ENCODE measurements at places on chromosomes 3 and 15.
A peak's percentile ranks its signal among the peaks of the same experiment; 100 is the strongest.

- DNase-seq = no peak
These were observed 194.8 kb downstream of the ATP10A start for GRCh38 chr15:25668236-25668795.

DNA sequence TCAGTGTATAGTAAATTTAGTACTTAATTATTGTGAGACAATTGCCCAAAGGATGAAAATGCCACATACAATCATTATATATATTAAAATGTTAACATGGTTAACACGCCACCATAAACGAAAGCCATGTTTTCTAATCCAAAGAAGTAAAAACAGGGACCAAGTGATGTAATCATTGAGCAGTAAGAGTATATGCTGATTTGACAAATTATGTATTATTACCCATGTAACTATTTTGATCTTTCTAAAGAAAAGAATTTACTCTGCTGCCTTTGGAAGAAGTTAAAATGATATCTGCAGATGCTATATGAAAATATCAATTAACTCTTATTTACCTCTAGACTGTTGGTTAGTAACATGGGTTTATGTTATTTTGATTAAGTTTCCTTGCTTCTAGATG is 150.2 kb downstream of the NAALADL2 start:
- no peak for DNase-seq

- no peak for DNase-seq
These were observed 71.7 kb downstream of the P3H2 start for GRCh38 chr3:190048932-190049441.

DNA sequence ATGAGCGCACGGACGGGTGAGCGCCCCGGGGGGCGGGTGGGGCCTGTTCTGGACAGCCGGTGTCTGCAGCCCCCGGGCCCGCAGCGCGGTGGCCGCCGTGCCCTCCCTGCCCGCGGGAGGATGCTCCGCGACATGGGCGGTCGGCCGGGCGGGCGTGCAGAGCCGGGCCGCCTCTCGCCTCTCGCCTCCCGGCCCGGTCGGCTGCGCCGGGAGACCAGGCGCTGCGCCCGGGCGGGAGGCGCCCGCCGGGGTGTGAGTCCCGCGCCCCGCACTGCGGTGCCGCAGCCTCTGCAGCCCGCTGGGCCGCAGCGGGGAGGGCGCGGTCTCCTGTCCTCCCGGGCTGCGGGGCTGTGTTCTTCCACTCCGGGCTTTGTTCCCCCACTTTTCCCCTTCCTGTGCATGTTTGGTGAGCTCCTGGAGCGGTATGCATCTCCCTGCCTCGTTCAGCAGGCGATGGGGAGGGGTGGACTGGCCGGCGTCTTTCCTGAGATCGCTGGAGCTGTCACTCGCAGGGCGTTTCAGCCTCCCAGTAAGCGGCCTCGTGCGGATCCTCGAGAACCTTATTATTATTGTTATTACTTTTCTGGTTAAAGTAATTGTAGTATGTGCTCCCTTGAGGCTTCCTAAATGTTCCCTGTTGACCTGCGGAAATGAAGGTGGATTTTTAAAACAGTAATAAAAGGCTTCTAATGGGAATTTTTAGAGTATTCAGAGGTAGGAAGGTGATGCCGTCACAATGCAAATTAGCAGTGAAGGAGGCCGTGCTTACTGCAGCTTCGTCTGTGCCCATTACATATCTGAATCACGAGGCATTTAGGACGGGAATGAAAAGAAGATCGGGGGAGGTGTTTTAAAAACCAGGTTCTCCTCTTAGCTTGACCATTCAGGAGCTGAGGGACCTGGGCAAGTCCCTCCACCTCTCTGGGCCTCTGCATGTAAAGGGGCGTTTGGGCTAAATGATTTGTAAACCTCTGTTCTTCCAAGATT is 593 bp downstream of the TMOD2 start:
- DNase-seq = peak; percentile 12

DNA sequence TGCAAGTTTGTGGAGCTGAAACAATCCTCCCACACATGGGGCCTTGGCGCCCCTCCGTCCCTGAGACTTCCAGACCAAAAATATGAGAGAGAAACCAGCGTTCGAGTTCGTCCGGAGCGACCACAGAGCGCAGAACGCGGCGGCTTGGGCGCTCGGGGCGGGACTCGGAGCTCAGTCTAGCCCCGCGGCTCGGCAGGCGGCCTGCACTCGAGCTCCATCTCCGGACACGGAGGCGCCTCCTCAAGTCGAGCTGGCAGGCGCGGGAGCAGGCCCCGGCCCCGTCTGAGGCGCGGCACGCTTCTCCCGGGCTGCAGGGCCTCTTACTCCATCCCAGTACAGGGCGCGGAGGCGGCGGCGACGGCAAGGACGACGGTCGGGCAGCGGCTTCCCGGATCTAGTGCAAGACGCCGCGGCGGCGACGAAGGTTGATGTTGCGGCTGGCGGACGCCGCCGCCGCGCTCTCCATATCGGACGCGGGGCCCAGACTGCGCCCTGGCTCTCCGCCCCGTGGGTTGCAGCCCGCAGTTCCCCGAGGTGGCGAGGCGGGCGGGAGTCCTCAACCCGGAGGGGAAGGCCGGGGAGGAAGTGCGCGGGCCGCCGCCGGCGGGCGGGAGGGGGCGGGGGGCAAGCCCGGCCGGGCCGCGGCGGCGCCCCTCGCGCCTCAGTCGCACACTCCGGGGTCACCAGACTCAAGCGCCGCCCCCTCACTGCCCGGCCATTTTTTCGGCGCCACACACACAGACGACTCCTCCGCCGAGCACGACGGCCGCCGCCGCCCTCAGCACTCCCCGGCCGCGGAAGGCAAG is 674 bp downstream of the MSL2 start:
- peak; percentile 85 for DNase-seq

DNA sequence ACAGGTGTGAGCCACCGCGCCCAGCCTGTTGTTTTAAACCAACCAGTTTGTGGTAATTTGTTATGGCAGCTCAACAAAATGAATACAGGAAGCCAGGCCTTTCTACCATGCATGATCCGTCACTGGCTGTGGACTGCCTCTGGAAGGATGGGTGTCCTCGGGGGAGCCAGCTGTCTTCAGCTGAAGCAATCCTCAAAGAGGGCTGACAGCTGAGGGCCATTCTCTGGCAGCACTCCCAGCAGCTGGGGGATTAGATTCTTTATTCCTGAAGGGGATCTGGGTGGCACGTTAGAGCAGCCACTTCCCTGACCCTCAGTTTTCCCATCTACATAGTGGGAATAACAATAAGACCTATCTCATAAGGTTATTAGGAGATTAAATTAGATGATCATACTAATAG is 24.4 kb downstream of the POLR2M start:
- no peak for DNase-seq

DNA sequence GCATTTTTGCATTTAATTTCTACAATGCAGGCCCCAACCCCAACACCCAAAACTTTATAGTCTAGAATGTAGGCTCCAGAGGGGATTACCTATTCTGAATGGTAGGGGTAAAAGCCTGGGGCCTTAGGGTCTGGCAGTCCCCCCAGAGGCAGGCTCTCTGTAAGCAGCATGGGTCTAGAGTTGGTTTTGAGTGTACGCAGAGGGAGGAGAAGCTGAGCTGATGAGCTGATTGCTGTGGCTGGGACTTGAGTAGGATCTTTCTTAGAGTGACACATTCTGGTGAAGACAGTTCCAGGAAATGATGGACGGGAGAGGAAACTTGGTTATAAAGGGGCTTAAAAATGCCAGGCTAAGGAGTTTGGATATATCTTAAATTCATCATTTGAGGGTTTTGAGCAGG is 2.1 kb downstream of the LPP start:
- DNase-seq = no peak

DNA sequence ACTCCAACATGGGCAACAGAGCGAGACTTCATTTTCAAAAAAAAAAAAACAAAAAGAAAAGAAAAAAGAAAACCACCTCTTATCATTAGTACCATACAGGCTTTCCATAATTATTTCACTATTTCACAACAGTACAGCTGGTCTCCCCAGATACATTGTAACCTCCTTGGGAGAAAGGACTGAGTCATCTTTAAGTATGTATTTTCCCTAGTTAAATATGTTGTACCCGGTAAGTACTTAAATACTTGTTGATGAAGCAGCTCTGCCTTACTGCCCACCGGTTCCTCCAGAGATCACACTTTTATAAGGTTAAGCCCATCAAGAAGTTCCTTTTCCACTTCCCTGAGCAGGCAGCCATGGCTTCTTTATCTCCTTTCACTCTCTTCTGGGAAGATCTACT is 789.5 kb upstream of the CFAP20DC start:
- no peak for DNase-seq

DNA sequence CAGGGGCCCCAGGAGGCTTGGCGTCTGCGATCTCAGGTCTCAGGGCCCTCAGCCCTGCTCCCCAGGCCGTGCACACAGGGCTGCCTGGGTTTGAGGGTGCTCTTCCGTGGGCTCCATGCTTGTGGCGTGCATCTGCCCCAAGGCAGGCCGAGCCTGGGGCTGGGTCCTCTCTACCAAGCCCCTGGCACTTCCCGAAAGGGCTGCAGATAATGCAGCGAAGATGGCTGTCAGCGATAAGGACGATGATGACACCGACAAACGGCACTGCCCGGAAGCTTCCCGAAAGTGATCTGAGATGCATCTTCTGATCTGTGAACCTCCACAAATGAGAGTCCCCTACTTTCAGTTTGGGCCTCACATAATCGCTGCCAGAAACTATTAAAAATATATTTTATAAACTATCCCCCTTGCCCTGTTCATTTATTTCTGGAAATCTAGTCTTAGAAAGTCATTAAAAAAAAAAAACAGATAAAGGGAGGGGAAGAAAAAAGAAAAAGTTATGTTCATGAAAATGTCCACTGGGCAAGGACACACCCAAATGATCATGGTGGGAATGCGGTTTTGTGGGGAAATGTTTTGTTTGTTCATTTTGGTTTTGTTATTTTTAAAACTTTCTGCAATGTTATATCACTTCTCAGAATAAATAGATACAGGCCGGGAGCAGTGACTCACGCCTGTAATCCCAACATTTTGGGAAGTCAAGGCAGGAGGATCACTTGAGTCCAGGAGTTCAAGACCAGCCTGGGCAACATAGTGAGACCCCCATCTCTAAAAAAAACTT is 51.5 kb downstream of the RPN1 start:
- no peak for DNase-seq

DNA sequence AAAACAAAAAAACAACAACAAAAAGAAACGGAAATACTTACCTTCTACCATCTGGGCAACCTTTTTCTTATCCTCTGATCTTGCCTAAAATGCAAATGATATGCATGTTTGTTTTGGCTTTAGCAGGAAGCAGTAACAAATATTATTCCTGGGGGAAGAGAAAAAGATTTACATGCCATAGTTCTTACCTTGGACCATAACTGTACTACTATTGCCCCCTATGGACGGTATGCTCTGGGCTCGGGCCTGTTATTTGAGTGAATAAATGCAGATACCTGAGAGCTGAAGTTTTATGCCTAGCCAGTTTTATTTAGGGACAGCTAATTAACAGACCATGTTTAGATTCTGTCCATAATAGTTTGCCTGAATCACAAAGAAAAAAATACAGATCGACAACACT is 12.6 kb upstream of the STARD5 start:
- DNase-seq = peak; percentile 44

GRCh38 chr3:147367676-147368075 is 38.7 kb downstream of the ZIC4 start:
- DNase-seq = no peak
